SK-N-SH (cell line): ENCODE measurements at places on chromosomes 5 and 9.

GRCh38 chr9:27117489-27118135 lies 8.6 kb downstream of the TEK start:
- DNase-seq: no peak

DNA sequence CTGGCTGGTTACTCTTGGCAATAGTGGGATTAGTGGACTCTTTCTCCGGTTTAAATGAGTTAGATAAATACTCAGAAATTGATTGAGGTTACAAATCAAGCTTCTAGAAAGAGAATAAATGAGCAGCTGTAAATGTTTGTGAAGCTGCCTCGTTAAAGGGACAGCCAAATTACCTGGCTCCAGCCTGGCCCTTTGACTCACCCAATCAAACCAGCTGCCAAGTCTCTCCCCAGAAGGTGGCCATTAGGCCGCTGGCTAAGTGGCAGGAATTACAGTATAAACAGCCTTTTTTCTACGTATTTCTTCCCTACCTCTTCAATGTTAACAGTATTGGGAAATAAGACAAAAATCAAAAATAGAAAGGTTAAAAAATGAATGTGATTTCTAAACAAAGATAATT lies 46.0 kb upstream of the SRFBP1 start:
- no peak for DNase-seq

- no peak for DNase-seq
These were observed 129.1 kb upstream of the FBN2 start for GRCh38 chr5:128667152-128667551.

GRCh38 chr9:89529243-89530035 lies 31.5 kb upstream of the SEMA4D start:
- no peak for DNase-seq

GRCh38 chr5:154165886-154166285 lies 24.6 kb upstream of the GALNT10 start:
- no peak for DNase-seq

DNA sequence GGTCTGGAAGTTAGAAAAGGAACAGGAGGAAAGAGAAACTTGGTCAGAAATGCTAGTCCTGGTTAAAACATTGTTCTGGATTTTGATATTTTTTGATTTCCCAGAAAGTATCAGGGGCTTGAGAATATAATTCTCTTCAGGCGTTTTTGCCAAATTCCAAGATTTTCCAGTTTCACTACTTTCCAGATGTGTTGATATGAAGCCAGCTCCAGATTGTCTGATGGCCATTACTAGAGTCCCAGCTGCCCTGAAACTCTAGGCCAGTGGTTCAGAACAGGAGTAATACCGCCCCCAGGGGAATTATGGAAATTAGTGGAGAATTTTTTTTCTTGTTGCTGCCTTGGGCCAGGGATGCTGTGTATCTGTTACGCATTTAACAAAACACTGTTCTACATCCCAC lies 88.6 kb downstream of the KCNN2 start:
- DNase-seq: peak; percentile 11

DNA sequence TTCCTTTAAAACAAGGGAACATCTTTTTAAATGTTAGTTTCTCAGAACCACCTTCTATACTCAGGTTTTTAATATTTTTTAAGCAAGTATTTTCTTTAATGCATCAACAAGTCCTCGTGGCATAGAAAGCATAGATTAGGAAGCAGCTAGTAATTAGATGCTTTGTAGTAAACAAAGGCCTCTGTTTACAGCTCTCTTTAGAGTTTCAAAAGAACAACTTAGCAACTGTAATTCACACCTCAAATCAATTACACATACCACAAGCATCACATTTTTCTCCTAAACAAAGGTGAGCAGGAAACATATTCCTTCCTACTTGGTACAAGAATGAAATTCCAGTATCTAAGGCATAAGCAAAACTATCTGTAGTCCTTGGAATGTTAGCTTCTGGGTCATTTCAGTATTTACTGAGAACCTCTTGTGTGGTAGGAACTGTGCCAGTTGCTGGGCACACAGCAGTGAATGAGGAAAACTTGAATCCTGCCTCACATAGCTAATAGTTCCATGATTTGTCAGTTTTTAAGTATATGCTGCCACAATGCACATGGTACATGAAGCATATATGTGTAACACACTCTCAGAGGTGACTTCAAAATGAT lies 249.1 kb downstream of the CEMIP2 start:
- DNase-seq: no peak

DNA sequence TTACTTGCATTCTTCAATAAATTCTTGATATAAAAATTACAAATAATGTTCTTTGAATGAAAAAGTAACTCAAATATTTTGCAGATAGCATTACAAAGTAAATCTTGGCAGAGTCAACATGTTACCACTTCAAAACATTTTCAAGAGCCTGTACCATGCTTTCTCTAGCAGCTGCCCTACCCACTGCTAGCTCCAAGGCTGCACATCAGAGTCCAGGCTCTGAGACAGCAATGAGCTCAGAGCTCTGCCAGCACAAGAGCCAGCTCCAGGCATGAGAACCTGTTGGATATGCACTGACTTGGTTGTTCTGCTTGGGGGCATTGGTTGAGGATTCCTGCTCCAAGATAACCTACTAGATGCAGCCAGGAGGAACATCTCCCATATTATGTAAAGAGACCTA lies 211.3 kb upstream of the HAPLN1 start:
- no peak for DNase-seq

DNA sequence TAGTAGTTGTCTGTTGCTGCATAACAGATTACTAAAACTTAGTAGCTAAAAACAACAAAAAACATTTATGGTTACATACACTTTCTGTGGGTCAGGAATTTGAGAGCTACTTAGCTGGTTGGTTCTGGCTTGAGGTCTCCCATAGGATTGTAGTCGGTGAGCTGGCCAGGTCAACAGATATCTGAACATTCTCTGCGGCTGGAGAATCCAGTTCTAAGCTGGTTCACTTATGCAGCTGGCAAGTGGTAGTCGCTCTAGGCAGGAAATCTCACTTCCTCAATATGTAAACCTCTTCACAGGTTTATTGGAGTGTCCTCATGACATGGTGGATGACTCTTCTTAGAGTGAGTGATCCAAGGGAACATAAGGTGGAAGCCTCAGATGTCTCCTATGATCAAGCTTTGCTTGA lies 65.7 kb upstream of the TNFAIP8 start:
- no peak for DNase-seq
